ENCODE measurements at places on chromosomes 12 and 14.

- DNase-seq = no peak
These were observed 87.2 kb upstream of the PTPRB start for GRCh38 chr12:70724444-70724843.

DNA sequence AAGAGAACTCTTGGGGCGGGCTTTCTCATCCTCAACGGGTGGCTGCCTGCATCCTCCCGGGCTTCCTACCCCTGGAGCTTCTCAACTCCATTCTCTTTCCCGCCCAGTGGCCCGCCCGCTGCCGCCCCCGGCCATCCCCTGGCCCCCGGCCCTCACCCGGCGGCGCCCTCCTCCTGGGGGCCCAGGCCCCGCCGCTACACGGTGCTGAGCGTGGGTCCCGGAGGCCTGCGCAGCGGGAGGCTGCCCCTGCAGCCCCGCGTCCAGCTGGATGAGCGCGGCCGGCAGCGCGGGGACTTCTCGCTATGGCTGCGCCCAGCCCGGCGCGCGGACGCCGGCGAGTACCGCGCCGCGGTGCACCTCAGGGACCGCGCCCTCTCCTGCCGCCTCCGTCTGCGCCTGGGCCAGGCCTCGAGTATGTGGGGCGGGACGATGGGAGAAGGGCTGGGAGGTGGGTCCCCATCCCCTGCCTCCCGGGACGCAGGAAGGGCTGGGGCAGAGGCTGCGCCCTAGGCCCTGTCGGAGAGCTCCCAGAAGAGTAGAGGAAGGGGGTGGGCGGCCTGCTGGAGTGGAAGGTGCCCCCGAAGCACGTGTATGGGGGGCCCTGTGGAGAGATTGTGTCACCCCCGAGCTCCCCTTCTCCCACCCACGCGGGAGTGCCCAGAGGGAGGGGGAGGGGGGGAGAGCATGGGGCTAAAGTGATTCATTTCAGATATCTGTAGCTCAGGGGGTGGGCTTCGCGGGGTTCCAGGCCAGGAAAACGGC is 1.5 kb downstream of the LAG3 start:
- no peak for DNase-seq

GRCh38 chr14:73173092-73173735 is 36.9 kb downstream of the PSEN1 start:
- DNase-seq = peak; percentile 30

- DNase-seq = peak; percentile 5
These were observed 27.2 kb downstream of the ARID2 start for GRCh38 chr12:45756666-45757065.

GRCh38 chr14:61253064-61253738 is 27.9 kb downstream of the TMEM30B start:
- no peak for DNase-seq

- no peak for DNase-seq
These were observed 91.8 kb downstream of the DUSP16 start for GRCh38 chr12:12470751-12471306.
